ENCODE measurements at places on chromosomes 3 and 15. TPM values are rescaled to one million over a fixed set of nuclear protein-coding genes. Genes with fewer than 3 reads are reported as not detected.

DNA sequence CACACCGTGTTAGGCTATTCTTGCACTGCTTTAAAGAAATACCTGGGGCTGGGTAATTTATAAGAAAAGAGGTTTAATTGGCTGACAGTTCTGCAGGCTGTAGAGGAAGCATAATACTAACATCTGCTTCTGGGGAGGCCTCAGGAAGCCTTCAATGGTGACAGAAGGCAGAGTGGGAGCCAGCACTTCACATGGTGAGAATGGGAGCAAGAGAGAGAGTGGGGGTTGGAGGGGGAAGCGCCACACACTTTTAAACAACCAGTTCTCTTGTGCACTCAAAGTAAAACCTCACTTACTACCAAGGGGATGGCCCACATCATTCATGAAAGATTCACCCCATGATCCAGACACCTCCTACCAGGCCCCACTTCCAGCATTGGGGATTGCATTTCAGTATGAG lies 181.1 kb downstream of the APBA2 start:
- H3K27ac ChIP-seq = no peak overlapping the region
- DNase-seq = no peak
- no peaks in the 10 kb centered on the region for H3K27me3 ChIP-seq

The ARGFX gene
- not detected for total RNA-seq

- no peak for DNase-seq
- H3K36me3 ChIP-seq = no peaks in the 10 kb centered on the region
- H3K4me3 ChIP-seq = no peak overlapping the region
- H3K27ac ChIP-seq = no peak overlapping the region
Measured at GRCh38 chr3:25749031-25749581, 34.1 kb downstream of the NGLY1 start.

DNA sequence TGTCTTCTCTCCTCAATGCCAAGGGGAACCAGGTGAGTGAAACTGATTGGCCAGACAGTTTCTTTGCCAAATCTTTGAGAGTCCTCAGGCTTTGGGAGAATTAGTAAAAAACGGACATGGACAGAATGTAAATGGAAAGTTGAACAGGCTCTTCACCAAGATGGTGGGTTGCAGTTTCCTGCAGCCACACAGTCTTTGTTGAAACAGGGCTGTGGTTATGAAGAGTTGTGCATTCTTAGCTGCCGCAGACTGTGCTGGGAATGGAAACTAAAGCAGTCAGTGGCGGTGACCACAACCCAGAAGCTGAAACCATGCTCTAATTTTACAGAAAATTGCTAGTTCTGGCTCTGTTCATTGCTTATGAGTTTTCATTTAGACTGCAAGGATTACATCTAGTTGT lies 42.1 kb upstream of the TASOR start:
- no peak overlapping the region for H3K27ac ChIP-seq
- DNase-seq = no peak
- peaks cover 19% of the 10 kb centered on the region for H3K36me3 ChIP-seq
- H3K4me1 ChIP-seq = no peaks in the 10 kb centered on the region

DNA sequence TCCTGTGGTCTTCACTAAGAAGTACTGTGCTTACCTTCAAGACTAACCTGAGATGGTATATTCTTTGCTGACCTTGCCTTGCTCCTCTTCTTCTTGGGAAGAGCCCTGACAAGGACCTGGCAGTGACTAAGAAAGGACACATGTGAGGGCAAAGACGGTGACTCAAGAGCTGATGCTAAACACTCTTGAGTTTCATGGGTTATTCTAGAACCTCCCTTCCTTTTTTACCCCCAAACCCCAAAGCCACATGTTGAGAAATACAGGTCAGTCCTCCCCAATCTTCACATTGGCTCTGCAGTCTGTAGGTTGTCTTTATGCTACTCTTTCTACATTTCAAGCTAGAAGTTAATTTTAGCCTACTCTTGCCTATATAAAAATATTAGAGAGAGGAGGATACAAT lies 200.6 kb downstream of the SEMA6D start:
- H3K4me1 ChIP-seq = no peaks in the 10 kb centered on the region
- H3K27ac ChIP-seq = no peak overlapping the region
- DNase-seq = no peak

- H3K27ac ChIP-seq = no peak overlapping the region
- H3K27me3 ChIP-seq = no peaks in the 10 kb centered on the region
- H3K4me3 ChIP-seq = no peak overlapping the region
Measured at GRCh38 chr3:181464033-181464694, 247.6 kb upstream of the SOX2 start.

The POPDC2 gene
- 3.4 TPM for total RNA-seq

DNA sequence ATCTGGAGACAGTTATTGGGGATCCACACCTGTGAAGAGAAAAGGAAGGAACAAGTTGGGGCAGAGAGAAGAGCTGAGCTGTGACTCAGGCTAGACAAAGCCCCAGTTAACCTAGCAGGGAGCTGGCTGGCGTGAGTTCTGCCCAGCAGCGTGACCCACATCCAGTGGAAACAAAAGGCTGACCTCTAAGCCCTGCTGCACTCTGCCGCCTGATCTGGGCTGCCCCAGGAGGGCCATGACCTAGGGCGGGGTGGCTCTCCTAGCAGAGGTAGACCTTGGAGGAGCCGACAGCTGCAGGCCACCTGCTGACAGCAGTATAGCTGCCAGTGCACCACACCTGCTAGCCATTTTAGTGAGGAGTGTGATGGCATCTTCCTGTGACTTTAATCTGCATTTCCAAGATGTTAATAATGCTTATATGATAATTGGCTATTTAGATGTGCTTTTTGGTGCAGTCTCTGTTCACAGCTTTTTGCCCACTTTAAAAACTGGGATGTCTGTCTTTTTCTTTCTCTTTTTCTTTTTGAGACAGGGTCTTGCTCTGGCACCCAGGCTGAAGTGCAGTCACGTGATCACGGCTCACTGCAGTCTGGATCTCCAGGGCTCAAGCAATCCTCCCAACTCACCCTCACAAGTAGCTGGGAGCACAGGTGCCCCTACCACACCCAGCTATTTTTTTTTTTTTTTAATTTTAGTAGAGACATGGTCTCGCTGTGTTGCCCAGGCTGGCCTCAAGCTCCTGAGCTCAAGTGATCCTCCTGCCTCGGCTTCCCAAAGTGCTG lies 78.1 kb downstream of the LSM3 start:
- no peaks in the 10 kb centered on the region for H3K36me3 ChIP-seq
- H3K27ac ChIP-seq = no peak overlapping the region
- no peaks in the 10 kb centered on the region for H3K4me1 ChIP-seq
- no peaks in the 10 kb centered on the region for H3K27me3 ChIP-seq
- no peak overlapping the region for H3K4me3 ChIP-seq
- no peak for DNase-seq

The PXYLP1 gene
- 16.7 TPM for total RNA-seq

- DNase-seq = no peak
- H3K27me3 ChIP-seq = no peaks in the 10 kb centered on the region
- H3K27ac ChIP-seq = no peak overlapping the region
- H3K4me1 ChIP-seq = no peaks in the 10 kb centered on the region
- no peaks in the 10 kb centered on the region for H3K36me3 ChIP-seq
- H3K4me3 ChIP-seq = no peak overlapping the region
Measured at GRCh38 chr15:38682861-38683260, 118.2 kb upstream of the RASGRP1 start.

The SLC2A2 gene
- not detected for total RNA-seq

DNA sequence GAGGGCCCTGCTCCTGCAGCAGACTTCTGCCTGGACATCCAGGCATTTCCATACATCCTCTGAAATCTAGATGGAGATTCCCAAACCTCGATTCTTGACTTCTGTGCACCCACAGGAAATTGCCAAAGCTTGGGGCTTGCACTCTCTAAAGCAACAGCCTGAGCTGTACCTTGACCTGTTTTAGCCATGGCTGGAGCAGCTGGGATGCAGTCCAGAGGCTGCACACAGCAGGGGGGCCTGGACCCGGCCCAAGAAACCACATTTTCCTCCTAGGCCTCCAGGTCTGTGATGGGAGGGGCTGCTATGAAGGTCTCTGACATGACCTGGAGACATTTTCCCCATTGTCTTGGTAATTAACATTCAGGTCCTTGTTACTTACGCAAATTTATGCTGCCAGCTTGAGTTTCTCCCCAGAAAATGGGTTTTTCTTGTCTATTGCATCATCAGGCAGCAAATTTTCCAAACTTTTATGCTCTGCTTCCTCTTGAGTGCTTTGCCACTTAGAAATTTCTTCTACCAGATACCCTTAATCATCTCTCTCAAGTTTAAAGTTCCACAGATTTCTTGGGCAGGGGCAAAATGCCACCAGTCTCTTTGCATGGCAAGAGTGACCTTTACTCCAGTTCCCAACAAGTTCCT lies 11.8 kb upstream of the MYO5A start:
- H3K4me1 ChIP-seq = no peaks in the 10 kb centered on the region
- H3K27me3 ChIP-seq = no peaks in the 10 kb centered on the region
- no peaks in the 10 kb centered on the region for H3K36me3 ChIP-seq
- DNase-seq = no peak
- no peak overlapping the region for H3K4me3 ChIP-seq

DNA sequence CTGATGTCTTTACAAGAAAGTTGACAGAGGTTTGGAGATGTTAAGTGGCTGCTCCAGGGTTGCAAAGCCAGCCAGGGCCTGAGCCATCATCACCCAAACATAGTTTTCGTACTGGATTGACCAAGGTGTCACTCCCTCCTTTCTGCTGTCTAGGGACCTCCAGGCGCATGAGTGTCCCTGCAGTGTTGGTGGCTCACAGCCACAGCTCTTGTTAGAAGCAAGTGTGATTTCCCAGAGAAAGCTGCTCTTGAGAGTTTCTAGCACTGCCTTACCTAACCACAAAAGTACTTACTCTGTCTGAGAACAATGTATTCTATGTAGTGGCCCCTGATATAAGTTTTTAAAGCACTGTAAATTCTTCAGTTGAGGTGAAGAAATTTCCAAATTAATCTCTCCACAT lies 144.1 kb downstream of the SOX2 start:
- no peak for DNase-seq
- H3K4me1 ChIP-seq = no peaks in the 10 kb centered on the region
- no peaks in the 10 kb centered on the region for H3K36me3 ChIP-seq
- no peak overlapping the region for H3K27ac ChIP-seq
- no peak overlapping the region for H3K4me3 ChIP-seq
- H3K27me3 ChIP-seq = no peaks in the 10 kb centered on the region

The ZIC1 gene
- total RNA-seq = not detected
